Ovary (tissue), 10 donors: ENCODE measurements at places on chromosomes 3 and 15. TPM values are rescaled to one million over a fixed set of nuclear protein-coding genes. Genes with fewer than 3 reads are reported as not detected.

DNA sequence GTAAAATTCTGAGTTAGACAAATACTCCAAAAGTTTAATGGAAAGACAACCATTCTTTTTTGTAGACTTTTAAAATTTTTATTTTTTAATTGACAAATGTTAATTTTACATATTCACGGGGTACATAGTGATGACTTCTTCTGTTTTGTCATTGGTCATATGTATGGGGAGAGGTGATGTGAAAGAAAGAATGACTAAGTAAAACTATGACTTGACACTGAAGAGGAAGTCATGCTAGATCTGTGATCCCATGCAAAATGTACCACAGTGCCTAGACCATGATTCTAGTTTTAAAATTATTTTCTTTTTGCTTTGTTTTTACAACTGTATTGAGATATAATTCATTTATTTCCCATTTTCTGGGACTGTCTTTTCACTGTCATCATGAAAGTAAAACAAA lies 281.6 kb downstream of the MBNL1 start:
- H3K27ac ChIP-seq, result no peak overlapping the region
- H3K4me1 ChIP-seq, result peaks cover 3% of the 10 kb centered on the region
- no peaks in the 10 kb centered on the region for H3K36me3 ChIP-seq
- no peak for DNase-seq

- peak overlapping the region; percentile 41 for H3K27ac ChIP-seq
- H3K27me3 ChIP-seq, result no peaks in the 10 kb centered on the region
- peaks cover 28% of the 10 kb centered on the region for H3K4me1 ChIP-seq
- H3K4me3 ChIP-seq, result no peak overlapping the region
- DNase-seq, result no peak
Measured at GRCh38 chr15:90423801-90424319, 35.8 kb downstream of the IQGAP1 start.

DNA sequence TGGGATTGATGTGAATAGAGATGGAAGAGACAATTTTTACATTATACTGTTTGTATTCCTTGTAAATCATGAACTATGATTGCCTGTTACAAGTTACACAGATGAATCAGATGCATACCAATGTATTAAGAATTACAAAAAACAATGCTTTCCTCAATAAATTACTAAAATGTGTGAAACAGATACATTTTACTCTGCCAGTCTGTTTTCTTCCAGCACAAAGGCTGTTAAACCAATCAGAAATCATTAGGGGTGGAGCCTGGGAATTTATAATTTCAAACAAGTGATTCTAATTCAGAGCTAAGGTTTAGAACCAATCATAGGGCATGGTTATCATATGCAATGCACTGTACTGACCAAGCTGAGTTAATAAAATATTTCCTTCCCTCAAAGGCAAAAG lies 21.8 kb upstream of the ANKRD28 start:
- no peaks in the 10 kb centered on the region for H3K27me3 ChIP-seq
- no peak for DNase-seq
- H3K36me3 ChIP-seq, result no peaks in the 10 kb centered on the region
- no peak overlapping the region for H3K4me3 ChIP-seq

GRCh38 chr3:171813897-171814460 lies 3.7 kb upstream of the PLD1 start:
- H3K27ac ChIP-seq, result peak overlapping the region; percentile 16
- no peaks in the 10 kb centered on the region for H3K36me3 ChIP-seq
- no peaks in the 10 kb centered on the region for H3K27me3 ChIP-seq

TERC gene
- total RNA-seq, result 353 TPM

CNTN4 gene
- total RNA-seq, result 2.2 TPM

AHSG gene
- total RNA-seq, result not detected

SI gene
- not detected for total RNA-seq
